ENCODE measurements at places on chromosomes 4 and X.

- no peak for DNase-seq
These were observed 55.1 kb downstream of the DMD start for GRCh38 chrX:33156152-33156726.

GRCh38 chrX:24221872-24222271, 72.3 kb downstream of the ZFX start:
- DNase-seq: no peak

- no peak for DNase-seq
These were observed 25.7 kb downstream of the ADGRG2 start for GRCh38 chrX:19096586-19096985.

DNA sequence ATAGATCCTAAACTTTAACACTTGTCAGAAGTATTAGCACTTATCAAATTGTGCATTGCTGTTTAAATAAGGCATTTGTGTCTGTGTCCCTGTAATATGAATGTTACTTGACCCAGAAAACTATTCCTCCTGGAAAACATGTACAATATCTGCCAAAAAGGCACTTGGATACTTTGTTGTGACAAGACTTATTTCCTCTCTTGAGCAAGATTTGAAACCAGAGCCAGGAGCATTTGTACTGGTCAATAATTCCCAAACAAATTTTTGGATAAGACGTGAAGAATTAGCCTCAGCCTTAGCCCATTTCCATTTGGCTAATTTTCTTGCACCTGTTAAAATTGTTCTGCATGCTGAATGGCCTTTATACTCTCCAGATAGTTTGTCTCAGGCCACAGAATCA, 176.3 kb upstream of the GK2 start:
- no peak for DNase-seq

- DNase-seq: no peak
These were observed 78.4 kb downstream of the REPS2 start for GRCh38 chrX:17024886-17025285.

- DNase-seq: no peak
These were observed 96.3 kb upstream of the HPF1 start for GRCh38 chr4:169854090-169854489.

- no peak for DNase-seq
These were observed 74.6 kb downstream of the SHROOM2 start for GRCh38 chrX:9860826-9861225.

- DNase-seq: no peak
These were observed 16.7 kb downstream of the ARSJ start for GRCh38 chr4:113962719-113963265.

GRCh38 chr4:179145746-179146525, 1703.7 kb upstream of the AGA start:
- no peak for DNase-seq

GRCh38 chr4:67721770-67722597, 21.0 kb upstream of the UBA6 start:
- no peak for DNase-seq

DNA sequence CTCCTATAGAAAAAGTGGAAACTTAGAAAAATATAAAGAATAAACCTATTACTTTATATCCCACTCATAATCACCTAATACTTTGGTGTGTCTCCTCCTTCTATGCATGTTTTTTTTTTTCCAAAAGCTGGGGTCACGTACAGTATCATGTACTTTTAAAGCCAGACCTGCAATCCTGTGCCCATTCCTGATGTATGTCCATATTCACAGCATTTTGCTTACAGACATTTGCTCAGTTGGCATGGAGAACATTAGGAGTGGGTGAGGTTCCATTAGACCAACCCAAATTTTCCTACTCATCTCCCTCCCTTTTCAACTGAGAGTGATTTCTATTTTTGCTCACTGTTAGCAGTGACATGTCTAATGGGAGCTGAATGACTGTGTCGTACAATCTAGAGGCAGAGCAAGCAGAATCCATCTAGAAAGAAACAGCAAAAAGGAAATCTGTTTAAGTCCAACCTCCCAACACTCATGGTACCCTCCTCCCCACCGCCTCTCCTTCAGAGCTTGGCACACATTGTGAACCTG, 195.6 kb upstream of the KLF3 start:
- no peak for DNase-seq

DNA sequence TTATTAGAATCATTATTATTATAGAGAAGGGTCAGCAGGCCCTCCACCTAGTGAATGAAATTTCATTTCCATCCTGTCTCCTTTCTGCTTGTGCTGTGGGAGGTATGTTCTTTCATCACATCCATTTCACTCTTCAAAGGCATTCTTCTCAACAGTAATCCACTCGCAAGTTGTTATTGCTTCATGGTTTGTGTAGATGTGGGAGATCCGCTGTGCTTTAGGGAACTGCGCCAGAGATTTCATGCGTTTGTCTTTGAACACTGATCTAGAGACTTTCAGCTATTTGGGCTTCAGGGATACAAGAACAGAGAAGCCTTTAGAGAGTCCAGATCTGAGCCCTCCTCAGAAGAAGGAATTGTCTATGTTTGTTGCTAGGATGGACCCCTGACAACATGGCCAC, 53.5 kb upstream of the PUDP start:
- no peak for DNase-seq

DNA sequence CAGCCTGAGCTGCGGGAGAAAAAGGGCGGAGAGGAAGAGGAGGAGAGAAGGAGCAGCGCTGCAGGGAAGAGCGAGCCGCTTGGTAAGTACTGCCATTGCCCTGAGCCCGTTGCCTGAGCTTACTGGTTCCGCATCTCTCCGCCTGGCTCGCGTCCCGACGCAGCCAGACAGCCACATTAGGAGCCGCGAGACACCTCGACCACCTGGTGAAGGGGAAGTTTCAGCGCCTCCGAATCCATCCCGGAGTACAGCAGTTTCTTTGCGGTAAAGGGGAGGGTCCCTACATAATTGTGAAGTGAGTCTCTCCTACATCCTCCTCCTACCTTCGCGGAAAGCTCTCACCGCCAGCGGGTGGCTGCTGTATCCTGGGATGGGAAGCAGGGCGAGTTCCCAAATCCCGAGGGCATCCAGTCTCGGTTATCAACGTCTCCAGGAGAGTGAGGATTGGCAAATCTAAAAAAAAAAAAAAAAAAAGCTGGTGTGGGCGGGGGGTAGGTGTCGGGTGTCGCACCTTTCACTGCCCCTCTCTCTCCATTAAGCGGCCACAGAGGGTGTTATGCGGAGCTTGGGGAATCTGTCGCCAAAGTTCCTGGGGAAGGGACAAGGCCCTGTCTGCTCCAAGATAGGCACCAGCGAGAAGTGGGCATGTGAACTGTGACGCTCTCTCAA, 7.9 kb downstream of the TBX22 start:
- no peak for DNase-seq

DNA sequence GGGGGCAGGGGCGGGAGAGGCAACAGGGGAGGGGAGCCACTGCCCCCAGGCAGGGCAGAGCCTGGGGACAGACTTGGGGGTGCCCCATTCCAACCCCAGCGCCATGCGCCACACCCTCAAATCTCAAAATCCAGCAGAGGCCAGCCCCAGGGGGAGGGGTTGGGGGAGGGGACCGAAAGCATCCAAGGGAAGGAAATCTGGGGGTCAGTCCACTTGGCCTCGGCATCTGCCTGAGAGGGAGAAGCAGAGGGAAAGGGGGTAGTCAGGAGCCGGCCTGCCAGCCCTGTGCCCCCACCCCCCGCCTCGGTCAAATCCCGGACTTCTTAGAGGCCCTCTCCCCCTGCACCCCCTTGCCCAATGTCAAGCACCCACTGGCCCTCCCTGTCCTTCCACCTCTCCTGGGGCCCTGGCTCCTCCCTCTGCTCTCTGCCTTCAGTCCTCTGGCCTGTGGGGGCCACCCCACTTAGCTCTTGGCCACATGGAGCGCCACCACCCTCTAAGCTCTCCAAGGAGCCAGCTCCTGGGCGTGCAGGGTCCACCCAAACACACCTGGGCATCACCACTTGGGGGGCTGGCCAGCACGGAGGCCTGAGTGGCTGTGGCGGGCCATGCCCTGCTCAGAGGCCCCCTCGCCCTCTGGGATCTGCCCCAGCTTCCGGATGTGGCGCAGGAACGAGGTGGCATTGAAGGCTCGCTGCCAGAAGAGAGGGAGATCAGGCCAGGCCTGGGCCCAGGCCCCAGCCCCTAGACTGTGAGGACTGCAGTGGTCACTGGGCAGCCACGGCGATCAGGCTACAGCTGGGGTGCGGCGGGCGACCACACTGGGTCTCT, 3.5 kb downstream of the PNCK start:
- no peak for DNase-seq

GRCh38 chr4:90852237-90852636, 725.0 kb downstream of the CCSER1 start:
- DNase-seq: no peak

DNA sequence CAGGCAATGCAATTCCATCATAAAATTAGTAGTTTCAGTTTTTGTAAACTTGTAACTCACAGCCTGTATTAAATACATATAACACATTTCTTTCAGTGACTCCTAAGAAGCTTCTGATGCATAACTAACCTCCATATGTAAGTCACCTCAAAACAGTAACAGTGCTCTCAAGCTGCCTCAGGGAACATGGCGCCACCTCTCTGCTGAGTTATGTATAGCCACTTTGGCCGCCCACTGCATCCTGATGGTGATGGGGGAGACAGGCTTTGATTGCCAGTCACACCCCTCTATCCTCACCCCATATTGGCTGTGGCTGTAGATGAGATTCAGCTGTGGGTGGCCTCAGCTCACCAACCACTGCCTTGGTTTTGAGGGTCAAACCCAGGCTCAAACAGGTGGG, 54.3 kb downstream of the LRBA start:
- peak; percentile 10 for DNase-seq

DNA sequence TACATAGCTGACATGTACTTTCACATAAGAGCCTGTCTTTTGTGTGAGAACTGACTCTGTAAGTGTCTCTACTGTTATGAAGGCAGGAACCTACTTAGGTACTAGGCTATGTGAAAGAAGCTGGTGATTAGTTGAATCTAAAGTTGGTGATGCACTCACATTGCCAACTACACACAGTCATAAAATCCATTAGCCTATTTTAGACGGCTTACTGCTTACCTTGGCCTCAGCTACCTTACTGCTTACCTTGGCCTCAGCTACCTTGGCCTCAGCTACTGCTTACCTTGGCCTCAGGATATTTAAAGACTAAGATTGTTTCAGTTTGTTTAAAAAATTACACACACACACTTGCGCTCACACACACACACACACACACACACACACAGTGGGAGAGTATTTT, 549.7 kb downstream of the IL1RAPL1 start:
- DNase-seq: no peak

GRCh38 chrX:3143043-3143799, 102.0 kb downstream of the ARSF start:
- no peak for DNase-seq

DNA sequence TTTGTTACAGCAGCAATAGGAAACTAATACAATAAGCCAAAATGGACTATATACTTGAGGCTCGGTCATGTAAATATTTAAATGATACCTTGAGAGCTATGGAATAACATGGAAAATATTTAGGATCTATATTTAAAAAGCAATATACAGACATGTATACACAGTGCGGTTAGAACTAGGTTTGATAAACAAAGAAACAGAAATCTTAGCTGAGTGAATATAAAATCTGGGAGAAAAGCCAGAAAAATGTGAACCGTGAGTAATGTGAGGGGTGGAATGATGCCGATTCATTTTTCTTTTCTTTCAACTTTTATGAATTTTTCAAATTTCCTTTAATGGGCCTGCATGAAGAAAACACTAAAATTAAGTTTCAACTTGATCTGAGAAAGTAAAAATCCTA, 104.1 kb downstream of the ATXN3L start:
- DNase-seq: no peak

- DNase-seq: no peak
These were observed 47.2 kb downstream of the NEIL3 start for GRCh38 chr4:177356921-177357320.

- no peak for DNase-seq
These were observed 603.9 kb downstream of the INPP4B start for GRCh38 chr4:142242156-142242555.

- DNase-seq: no peak
These were observed 155.0 kb downstream of the SLC7A11 start for GRCh38 chr4:138087066-138087719.

- no peak for DNase-seq
These were observed 75.6 kb downstream of the TRIML1 start for GRCh38 chr4:188214861-188215260.

GRCh38 chr4:125091-125771, 930 bp downstream of the ZNF718 start:
- DNase-seq: peak; percentile 43

GRCh38 chr4:166839615-166840251, 394.6 kb downstream of the SPOCK3 start:
- DNase-seq: no peak

DNA sequence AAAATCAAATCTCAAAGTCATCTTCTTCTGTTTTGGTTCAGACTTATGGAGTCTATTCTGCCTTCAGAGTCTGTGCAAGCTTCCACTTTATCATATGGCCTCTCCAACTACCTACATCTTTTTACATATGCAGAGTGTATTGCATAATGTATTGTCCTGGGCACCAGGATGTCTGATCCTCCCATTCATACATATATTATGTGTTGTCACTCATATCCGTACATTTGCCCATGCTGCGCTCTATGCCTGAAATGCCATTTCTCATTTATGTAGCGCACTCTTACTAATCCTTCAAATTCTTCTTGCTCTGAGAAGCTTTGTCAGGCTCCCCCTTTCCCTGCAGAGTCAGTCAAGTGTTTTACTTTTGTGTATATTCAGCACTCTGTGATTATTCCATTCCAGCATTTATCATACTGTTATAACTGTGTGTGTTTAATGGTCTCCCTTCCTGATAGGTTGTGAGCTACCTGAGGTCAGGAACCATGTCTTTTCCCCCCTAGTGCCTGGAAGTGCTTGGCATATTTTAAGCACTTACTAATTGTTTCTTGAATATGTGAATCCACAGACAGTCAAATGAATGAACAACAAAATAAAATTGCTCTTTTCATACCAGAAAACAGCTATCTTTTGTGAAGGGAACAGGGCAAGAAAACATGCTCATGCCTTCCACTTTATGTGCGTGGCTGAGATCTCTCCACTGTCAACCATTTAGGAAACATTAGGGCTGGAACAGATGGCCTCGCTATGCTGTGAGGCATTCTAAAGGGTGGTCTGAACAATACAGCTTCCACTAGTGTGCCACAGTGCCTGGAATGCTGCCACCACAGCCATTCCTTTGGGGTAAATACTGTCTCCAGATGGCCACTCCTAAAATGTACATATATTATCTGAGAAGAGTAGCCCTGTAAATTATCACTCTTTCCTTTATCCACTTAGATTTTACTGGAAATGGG, 81.8 kb downstream of the GLUD2 start:
- DNase-seq: no peak

DNA sequence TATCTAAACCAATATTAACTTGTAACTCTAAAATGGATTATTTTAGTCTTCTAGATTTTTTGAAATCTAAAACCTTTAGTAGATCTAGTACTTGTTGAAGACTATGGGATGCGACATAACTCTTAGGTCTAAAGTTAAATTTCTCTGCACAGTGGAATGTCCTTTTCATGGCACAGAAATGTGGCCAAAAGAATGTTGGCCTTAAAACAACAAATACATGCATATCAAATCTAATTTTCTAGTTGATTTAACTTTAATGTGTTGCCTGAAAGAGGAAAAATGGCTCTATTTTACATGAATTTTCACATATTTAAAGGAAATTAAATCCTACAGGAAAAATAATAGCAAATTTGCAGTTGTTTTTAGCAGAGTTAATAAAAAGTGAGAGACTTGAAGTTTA, 30.3 kb downstream of the NFKB1 start:
- no peak for DNase-seq

- no peak for DNase-seq
These were observed 180.5 kb downstream of the GLUD2 start for GRCh38 chrX:121227888-121228287.

- DNase-seq: no peak
These were observed 49.9 kb upstream of the SLC4A4 start for GRCh38 chr4:71288875-71289274.

GRCh38 chr4:154506253-154506652, 14.7 kb upstream of the DCHS2 start:
- no peak for DNase-seq
